ENCODE measurements at places on chromosomes 16 and 17.

DNA sequence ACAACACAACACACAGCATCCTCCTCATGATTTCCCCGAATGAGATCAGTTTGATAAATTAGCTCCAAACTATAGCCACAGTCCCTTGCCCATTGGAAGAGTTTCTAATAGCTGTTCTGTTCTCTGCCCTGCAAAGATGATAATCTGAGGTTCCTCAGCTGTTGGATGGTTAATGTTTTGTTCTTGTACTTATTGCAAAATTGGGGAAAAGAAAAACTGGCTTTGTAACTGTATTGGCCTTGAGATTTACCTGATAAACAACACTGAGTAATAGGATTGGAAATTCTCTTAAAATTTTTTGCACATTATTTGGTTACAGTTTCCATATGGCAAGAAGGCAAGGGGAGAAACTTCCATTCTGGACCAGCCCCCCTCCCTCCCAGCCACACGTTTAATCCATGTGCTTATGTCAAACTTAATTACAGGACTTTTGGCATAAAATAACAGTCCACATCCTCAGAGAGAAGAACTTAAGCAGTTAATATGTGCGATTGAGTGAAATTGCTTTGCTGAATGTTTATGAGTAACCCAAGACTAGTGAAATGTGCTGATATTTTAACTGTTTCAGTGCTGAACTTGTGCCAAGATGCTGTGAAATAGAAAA, 119.1 kb upstream of the ZFHX3 start:
- DNase-seq, result no peak

GRCh38 chr17:17940441-17940911, 31.7 kb downstream of the TOM1L2 start:
- no peak for DNase-seq

GRCh38 chr17:32915245-32915644, 12.7 kb upstream of the TMEM98 start:
- DNase-seq, result no peak

GRCh38 chr16:56428091-56428490, 2.7 kb upstream of the AMFR start:
- no peak for DNase-seq

GRCh38 chr16:84884596-84885341, 65.0 kb downstream of the CRISPLD2 start:
- DNase-seq, result no peak

DNA sequence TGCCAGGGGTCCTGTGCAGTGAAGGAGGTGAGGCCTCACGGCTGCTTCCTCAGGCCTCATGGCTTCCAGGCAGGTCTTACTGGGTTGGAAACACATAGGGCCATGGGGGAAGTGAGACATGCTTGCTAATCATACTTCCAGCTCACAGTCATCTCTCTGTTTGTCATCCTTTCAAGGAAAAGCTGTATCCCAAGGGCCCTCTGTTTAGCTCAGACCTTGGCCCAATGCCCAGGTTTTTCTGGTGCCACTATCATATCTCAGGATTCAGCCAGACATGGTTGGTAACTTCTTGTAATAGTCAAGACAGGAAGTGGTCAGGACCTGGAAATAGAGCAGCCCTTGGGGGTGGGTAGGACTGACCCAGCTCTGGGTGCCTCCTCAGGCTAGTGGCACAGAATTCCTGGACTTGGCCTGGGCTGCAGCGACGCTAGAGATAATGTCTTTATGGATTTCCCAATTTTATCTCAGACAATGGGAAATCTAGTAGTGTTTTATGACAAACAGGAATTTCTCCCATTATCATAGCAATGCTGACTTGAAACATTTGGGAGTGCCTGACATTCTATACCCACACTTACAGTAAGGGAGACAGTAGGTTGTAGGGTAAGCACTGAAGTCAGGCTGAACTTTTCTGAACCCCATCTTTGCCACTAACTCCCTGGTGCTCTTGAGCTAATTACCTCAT, 13.5 kb upstream of the ITGB3 start:
- DNase-seq, result peak; percentile 32

- DNase-seq, result no peak
These were observed 46.5 kb upstream of the CDRT4 start for GRCh38 chr17:15513856-15514459.

GRCh38 chr16:11229906-11230305, 26.1 kb downstream of the SOCS1 start:
- DNase-seq, result no peak

- no peak for DNase-seq
These were observed 21.2 kb downstream of the C1QTNF1 start for GRCh38 chr17:79045001-79045729.

DNA sequence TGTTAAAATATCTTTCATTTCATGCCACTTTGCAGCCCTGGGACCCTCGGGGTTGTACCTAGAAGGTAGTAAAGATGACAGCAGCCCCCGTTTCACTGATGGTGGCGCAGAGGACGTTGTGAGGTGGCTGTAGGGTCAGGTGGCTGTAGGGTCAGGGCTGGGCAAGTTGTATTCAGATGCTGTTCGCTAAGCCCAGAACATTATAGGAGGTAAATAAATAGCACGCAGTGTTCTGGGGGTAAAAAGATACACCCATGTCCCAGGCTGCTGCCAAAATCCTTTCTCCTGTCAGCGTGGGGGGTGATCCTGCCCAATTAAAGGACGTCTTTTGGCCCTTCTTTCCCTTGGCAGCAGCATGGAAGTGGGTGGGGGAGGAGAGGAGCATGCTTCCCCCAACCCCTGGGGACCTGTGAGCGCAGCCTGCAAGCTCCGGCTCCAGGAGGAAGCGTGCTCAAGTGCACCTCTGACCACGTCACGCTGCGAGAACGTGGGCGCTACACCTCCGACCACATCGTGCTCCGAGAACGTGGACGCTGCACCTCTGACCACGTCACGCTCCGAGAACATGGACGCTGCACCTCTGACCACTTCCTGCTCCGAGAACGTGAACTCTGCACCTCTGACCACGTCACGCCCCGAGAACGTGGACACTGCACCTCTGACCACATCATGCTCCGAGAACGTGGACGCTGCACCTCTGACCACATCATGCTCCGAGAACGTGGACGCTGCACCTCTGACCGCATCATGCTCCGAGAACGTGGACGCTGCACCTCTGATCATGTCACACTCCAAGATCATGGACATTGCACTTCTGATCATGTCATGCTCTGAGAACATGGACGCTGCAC, 182.1 kb downstream of the RPTOR start:
- DNase-seq, result no peak

GRCh38 chr17:51601622-51602261, 341.4 kb downstream of the UTP18 start:
- DNase-seq, result no peak

DNA sequence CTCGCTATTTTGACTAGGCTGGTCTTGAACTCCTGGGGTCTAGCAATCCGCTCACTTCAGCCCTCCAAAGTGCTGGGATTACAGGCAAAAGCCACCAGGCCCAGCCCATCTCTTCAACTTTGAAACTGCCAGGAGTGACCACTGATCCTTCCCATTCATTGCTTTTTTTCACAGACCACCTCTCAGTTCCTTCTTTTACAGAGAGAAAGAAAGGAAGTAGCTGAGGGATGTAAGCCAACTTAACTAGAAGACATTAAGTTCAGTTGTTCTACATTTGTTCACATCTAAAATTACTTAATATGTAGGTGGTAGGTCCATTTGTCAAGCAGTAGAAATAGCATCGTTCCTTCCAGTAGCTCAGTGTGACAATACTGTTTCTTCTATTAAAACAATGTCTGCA, 219.8 kb downstream of the STX8 start:
- DNase-seq, result no peak

DNA sequence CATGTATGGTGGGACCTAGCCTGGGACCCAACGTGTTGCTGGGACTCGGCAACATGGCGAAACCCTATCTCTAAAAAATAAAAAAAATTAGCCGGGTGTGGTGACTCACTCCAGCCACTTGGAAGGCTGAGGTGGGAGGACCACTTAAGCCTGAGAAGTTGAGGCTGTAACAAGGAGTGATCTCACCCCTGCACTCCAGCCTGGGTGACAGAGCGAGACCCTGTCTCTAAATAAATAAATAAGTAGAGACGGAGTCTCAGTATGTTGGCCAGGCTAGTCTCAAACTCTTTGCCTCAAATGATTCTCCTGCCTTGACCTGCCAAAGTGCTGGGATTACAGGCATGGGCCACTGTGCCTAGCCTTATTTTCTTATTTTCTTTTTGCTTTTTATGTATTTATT, 10.1 kb upstream of the CNP start:
- no peak for DNase-seq

DNA sequence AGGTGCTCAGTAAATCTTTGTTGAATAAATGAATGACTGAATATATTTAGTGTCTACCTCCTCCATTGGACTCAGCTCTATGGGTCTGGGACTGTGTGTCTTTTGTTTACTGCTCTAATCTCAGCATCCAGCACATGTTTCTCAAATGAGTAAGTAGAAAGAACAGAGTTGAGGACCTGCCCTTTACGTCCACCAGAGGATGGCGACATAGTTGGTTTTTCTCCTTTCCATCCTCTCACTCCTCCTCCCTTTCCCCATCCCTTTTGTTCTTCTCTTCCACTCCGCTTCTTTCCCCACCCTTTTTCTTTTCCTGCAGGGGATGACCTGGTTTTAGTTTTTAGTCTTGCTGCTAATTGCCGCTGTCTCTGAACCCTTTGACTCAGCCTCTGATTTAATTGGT, 12.1 kb upstream of the CHP2 start:
- DNase-seq, result no peak

DNA sequence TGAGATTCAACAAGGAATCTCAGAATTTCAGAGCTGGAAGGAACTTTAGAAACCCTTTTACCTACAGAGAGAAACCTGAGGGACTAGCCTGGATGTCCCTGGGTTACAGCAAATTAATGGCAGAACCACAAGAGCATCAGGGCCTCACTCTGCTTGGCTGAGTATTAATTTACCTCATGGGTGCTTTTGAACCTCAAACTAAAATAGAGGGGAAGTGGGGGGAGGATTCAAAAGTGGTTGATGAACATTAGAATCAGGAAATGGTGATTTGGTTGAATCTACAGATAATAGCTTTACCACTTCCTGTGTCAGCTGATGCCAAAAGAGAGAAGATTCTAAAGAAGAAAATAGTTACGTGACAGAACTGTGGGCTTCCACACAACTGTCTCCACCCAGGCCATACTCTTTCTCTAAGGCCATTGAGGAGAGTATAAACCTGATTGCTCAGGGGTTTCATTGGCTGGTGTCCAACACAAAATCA, 11.3 kb upstream of the SKAP1 start:
- DNase-seq, result no peak

DNA sequence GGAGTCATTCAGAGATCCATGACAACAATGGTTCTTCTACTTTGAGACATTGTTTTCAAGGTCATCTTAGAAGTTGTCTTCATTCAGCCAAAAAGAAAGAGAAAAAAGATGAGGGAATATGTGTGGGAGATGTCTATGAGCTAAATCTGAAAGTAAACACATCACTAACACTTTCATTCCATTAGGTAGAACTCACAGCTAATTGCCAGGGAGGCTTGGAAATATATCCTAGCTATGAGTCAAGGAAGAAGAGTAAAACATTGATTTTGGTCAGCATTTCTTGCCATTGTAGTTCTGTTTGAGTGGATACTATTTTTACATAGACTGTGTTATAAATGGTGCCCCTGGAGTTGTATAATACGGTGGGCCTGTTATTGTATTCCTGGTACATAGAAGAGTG, 316.4 kb upstream of the MYOCD start:
- DNase-seq, result no peak

- no peak for DNase-seq
These were observed 51.0 kb downstream of the CNOT1 start for GRCh38 chr16:58578642-58579041.

GRCh38 chr17:81057079-81057730, 22.3 kb downstream of the BAIAP2 start:
- no peak for DNase-seq

GRCh38 chr16:53546988-53547391, 44.0 kb upstream of the AKTIP start:
- DNase-seq, result no peak

GRCh38 chr17:75454193-75454592, 2.2 kb upstream of the TMEM94 start:
- DNase-seq, result no peak

Measured in COR-L47 (cell line).